ENCODE measurements at places on chromosomes 11 and 22. TPM values are rescaled to one million over a fixed set of nuclear protein-coding genes. Genes with fewer than 3 reads are reported as not detected.

Gene KRTAP5-11
- total RNA-seq: not detected

Gene GPR83
- 0.09 TPM for total RNA-seq

Gene HEPN1
- 0.09 TPM for total RNA-seq

Gene P4HA3
- 116 TPM for total RNA-seq

Gene OR5P2
- total RNA-seq: not detected

Gene NXPE2
- 0.09 TPM for total RNA-seq

Gene SCARF2
- total RNA-seq: 72.7 TPM

Gene OR2AG2
- total RNA-seq: 0.28 TPM

Gene KCNJ1
- total RNA-seq: not detected

Gene PGA5
- total RNA-seq: not detected

Gene KRTAP5-9
- total RNA-seq: not detected

Gene SHANK3
- 0.59 TPM for total RNA-seq

Gene SMIM35
- total RNA-seq: not detected

Gene NUDT8
- total RNA-seq: 5.3 TPM

Gene TSKU
- total RNA-seq: 21.4 TPM

Gene ESRRA
- 24.1 TPM for total RNA-seq

Gene PRR33
- total RNA-seq: not detected

Gene GLB1L2
- 0.32 TPM for total RNA-seq

Gene MMP12
- 0.18 TPM for total RNA-seq

Gene FAM83F
- not detected for total RNA-seq

Gene EXPH5
- 0.09 TPM for total RNA-seq

Gene CECR2
- total RNA-seq: under 0.01 TPM

Gene RASD2
- total RNA-seq: 0.89 TPM

Gene PTPN5
- not detected for total RNA-seq

Gene CCDC87
- total RNA-seq: 0.32 TPM

Gene ANO5
- not detected for total RNA-seq

Gene CNTF
- total RNA-seq: 3.1 TPM

Gene PIH1D2
- total RNA-seq: 1.2 TPM

Gene LRRN4CL
- 0.23 TPM for total RNA-seq

Gene SPA17
- total RNA-seq: 5.0 TPM

Gene RIC3
- total RNA-seq: not detected

Gene LRRC32
- 59.0 TPM for total RNA-seq

Gene CLTCL1
- 34.4 TPM for total RNA-seq

Gene KCNJ5
- total RNA-seq: not detected

Gene DDTL
- 0.59 TPM for total RNA-seq

Gene TMEM191C
- total RNA-seq: 0.30 TPM

Gene BTG4
- not detected for total RNA-seq

Gene ABCC8
- total RNA-seq: not detected

Gene FXYD6
- not detected for total RNA-seq

Gene CDK2AP2
- total RNA-seq: 25.8 TPM

Gene XKR3
- total RNA-seq: not detected

Gene APOC3
- not detected for total RNA-seq

Gene CCND1
- 1,962 TPM for total RNA-seq

Gene SRSF8
- total RNA-seq: 16.0 TPM

Gene SUSD2
- total RNA-seq: 0.28 TPM

Gene BAIAP2L2
- under 0.01 TPM for total RNA-seq

Gene GDPD4
- 0.69 TPM for total RNA-seq

Gene MMP10
- total RNA-seq: 1.3 TPM

Gene EFCAB6
- 1.5 TPM for total RNA-seq

Gene ISX
- not detected for total RNA-seq

Gene ANO9
- total RNA-seq: not detected

Gene ST14
- total RNA-seq: not detected

Gene OR10D3
- total RNA-seq: not detected

Data from smooth muscle cell of the umbilical artery (primary cell).